GM13976 (cell line): ENCODE measurements at places on chromosomes 1 and 21.

GRCh38 chr1:15326691-15327588 lies 79.9 kb downstream of the FHAD1 start:
- no peak for DNase-seq

DNA sequence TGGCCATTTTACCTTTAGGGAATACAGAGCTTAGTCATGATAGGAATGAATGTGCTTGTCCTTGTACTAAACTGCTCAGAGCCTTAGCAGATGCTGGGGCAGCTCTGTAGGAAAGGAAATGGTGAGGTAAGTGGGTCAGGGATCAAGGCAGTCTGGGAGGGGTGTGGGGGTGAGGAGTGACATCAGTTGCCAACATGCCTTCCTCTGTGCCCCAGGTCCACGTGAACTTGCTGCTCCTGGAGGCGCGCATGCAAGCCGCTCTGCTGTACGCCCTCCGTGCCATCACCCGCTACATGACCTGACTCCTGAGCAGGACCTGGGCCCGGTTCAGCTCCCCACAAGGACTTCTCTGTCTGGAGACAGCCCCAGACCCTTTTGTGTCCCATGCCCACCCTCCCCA lies 21.2 kb downstream of the SESN2 start:
- DNase-seq = no peak

DNA sequence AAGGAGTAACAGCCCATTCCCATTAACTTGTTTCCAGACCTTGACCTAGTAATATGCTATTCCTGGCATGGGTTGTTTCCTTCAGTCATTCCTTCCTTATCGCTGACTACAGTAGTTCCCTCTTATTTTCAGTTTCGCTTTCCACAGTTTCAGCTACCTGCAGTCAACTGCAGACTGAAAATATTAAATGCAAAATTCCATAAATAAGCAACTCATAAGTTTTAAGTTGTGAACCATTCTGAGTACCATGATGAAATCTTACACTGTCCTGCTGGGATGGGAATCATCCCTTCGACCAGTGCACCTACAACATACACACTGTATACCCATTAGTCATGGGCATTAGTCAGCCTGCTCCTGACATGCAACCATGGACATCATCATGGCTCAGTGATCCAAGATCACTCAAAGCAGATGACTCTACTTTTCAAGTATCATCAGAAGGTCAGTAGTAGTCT lies 66.7 kb downstream of the CCDC30 start:
- no peak for DNase-seq

DNA sequence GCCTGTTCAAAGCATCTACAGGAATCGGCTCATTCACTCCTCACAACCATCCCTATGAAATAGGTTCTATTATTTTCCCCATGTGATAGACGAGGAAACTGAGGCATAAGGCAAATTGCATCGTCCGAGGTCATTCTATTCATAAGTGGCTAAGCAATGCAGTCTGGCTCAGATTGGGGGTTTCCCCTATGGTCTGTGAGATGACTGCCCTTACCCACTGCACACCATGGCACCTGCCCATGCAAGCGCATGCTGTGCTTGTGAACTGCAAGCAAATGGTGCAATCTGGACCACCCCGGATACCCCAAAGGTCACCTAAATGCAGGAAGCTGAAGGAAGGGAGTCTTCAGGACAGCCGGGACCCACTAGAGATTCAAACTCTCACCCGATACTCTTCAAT lies 123.4 kb upstream of the SOD1 start:
- no peak for DNase-seq
